GM12864 (cell line): ENCODE measurements at places on chromosomes 7 and 10.
A peak's percentile ranks its signal among the peaks of the same experiment; 100 is the strongest.

- DNase-seq: no peak
These were observed at the start of gene HOXA9 for GRCh38 chr7:27165089-27165995. Gene HOXA9 (minus strand): TSS chr7:27165537. CDS start chr7:27165457, 80 bp downstream.

DNA sequence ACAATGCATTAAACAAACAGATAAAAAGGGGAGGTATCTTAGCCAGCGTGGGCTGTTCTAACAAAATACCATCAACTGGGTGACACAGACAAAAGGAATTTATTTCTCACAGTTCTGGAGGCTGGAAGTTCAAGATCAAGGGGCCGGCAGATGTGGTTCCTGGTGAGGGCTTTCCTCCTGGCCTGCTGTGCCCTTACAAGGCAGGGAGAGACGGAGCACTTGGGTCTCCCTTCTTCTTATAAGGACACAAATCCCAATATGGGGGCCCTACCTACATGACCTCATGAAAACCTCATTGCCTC, 281.6 kb upstream of the KLF14 start:
- no peak for DNase-seq

- no peak for DNase-seq
These were observed 89.9 kb downstream of the CDH23 start for GRCh38 chr10:71486484-71487114.

DNA sequence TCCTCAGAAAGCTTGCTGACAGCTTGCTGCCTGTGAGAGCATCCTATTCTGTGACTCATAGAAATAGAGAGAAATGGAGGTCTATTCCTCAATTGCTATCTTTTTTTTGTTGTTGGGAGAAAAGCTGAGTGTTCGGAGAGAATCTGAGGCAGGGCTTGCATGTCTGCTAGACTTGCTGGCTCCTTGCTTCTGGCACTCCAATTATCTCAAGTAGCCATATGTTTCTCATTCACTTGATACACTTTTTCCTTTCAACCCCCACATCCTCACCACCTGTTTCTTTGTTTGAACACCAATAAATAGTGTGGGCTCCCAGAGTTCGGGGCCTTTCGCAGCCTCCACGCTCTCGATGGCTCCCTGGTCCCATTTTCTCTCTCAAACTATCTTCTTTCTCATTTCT, 172.2 kb downstream of the SH2D4B start:
- DNase-seq: no peak

DNA sequence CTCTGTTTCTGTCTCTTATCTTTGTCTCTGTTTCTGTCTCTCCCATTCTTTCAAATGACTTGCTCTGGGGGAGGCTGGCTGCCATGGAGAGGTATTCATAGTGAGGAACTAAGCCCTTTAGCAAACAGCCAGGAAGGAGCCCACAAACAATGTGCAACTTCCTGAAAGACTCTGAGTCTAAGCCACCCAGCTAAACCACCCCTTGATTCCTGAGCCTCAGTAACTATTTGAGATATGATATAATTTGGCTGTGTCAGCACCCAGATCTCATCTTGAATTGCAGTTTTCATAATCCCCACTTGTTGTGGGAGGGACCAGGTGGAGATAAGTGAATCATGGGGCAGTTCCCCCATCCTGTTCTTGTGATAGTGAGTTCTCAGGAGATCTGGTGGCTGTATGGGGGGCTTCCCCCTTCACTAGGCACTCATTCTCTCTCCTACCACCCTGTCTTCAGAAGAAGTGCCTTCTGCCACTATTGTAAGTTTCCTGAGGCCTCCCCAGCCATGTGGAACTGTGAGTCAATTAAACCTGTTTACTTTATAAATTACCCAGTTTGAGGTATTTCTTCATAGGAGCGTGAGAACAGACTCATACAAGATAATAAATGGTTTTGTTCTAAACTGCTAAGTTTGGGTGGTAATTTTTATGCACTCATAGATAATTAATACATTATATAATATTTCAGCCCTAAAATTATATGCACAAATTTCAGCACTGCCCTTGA, 121.2 kb upstream of the FOXP2 start:
- no peak for DNase-seq

GRCh38 chr7:3301449-3301731, 338 bp downstream of the SDK1 start:
- DNase-seq: no peak

GRCh38 chr10:5460468-5461202, 38.7 kb downstream of the CALML5 start:
- no peak for DNase-seq

DNA sequence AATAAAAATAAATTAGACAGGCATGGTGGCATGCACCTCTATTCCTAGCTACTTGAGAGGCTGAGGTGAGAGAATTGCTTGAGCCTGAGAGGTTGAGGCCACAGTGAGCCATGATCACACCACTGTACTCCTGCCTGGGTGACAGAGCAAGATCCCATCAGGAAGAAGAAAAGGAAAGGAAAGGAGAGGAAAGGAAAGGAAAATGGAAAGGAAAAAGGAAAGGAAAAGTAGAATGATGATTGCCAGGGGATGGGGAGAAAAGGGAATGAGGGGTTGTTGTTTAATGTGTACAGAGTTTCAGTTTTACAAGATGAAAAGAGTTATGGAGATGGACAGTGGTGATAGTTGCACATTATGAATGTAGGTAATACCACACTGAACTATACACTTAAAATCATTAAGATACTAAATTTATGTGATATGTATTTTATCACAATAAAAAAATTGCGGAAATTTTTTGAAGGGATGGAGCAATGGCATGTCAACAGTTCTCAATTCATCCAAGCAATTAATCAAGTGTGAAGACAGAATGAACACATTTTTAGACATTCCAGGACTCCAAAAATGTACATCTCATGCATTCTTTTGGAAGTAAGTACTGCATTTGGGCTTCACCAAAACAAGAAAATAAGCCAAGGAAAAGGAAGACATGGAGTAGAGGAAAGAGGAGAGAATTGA, 44.3 kb downstream of the IL6 start:
- DNase-seq: no peak

- DNase-seq: no peak
These were observed 3.2 kb downstream of the GPC2 start for GRCh38 chr7:100173806-100174495.

GRCh38 chr7:1961701-1962276, 271.0 kb downstream of the MAD1L1 start:
- peak; percentile 31 for DNase-seq

DNA sequence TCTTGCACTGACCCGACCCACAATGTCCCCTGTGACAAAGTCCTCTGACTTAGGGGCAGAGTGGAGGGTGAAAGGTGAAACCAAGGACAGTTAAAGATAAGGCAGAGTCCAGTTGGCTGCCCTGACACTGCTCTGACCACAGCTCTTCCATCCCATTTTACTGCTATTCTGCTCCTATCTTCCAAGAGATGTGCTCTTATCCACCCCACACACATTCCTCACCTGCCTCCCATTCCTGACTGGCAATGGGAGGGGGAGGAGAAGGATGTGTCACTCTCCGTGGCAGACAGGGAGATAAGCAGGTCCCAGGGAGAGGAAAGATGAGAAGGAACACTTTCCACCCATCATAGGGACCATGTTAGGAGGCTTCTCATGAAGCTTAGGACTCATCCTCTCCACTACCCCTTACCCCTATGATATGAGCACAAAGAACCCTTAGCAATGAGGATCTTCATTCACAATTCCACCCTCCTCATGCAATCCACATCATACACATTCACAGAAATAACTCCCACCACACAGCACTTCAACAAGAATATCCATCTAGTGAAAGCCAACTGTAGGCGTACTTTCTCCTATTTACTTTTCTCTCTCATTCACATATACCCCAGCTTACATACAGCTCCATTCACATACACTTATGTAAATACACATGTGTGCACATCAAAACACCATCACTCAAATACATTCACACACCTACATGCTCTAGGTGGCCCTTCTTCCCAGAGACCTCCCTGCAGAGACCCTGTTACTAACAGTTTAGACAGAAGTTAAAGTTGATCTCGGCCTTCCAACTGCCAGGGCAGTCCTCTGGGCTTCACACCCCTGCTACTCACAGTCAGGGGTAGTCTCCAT, 6.6 kb downstream of the SYNPO2L start:
- no peak for DNase-seq
